ENCODE measurements at places on chromosomes 1 and 21.

DNA sequence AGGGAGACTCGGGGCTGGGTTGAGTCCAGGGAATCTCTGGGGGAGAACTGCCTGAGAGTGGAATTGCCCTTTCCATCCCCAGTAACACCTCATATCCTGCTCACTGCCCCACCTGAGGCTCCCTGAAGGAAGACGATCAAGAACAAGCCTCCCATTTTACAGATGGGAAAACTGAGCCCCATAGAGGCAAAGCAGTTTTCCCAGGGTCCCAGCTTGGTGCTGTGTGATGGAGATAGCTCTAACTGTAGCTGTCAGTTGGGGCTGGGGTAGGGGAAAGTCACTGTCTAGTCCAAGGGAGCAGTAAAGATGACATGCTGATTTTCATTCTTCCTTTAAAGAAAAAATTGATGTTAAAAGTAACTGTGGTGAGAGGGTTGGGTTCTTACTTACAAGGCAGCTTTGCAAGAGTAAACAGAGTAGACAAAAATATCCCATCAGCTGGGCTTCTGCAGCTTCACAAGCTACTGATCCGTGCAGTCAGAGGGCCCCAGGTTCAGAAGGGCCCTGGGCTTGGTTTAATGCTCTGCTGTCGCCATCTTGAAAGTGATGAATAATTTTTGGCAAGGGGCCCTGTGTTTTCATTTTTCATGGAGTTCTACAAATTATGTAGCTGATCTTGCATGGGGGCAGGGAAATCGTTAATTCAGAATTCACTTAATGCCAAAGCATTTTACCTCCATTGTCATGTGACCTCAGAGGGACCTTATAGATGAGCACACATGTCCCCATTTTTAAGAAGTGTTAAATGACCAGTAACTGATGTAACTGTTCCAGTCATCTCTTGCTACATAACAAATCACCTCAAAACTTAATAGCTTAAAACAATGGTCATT lies 17.6 kb upstream of the TNFRSF1B start:
- DNase-seq, result no peak

DNA sequence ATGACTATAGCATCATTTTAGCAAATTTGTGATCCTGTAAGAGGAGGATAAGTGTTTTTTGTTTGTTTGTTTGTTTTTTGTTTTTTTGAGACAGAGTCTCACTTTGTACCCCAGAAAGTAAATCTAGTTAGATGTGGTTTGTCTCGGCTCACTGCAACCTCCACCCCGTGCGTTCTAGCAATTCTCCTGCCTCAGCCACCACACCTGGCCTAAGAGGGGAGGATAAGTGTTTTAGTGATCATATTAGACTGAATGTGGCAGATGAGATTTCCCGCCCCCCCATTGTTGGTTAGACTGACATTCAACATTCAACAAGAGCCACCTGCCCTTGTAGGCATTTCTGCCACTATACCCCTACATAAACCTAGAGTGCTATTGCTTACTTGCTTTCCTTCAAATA lies 98.5 kb downstream of the OSBPL9 start:
- no peak for DNase-seq

DNA sequence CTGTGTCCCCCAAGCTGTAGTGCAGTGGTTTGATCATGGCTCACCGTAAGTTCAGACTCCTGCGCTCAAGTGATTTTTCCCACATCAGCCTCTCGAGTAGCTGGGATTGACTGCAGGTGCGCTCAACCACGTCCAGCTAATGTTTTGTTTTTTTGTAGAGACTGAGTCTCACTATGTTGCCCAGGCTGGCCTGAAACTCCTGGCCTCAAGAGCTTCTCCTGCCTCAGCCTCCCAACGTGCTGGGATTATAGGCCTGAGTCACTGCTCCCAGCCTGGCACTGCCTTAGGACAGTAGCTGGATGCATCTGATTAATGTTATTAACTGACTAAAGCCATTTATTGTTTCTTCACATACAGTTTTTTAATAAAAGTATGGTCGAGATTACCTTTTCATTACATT lies 40.2 kb downstream of the RNF11 start:
- DNase-seq, result no peak

DNA sequence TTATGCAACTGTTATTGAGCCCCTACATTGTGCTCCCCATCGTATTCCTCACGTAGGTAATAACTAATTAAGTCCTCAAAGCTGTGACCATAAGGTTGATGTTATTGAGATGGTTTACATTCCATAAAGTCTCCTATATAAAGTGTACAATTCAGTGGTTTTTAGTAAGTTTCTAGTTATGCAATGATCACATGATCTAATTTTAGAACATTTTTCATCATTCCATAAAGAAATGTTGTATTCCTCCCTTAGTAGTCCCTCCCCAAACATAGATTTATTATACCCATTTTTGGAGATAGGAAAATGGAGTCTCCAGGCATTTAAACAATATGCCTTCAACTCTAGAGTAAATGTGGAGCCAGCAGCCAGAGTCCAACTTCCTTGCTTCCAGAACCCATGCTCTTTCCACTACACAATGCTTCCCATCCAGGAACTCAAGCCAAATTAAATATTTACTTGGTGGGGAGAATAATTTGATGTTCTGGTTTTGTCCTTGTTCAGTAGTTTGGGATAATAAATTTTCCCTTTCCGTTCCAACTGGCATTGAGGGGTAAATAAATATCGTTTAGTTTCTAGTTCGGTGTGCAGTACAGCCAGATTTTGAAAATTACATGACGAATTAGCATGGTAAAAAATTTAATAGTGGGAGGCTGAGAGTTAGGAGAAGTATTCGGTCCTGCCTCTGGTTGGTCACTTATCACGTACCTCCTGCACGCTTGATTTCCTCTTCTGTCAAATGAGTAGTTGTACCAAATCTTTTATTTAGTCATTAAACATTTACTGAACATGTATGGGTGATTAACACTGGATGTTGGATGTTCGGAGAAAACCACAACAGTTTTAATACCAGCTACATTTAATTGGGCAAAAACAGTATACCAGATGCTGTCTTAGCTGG lies 66.3 kb downstream of the CACHD1 start:
- no peak for DNase-seq

GRCh38 chr1:8011016-8011415 lies 15.1 kb downstream of the ERRFI1 start:
- no peak for DNase-seq

GRCh38 chr1:29245876-29246275 lies 9.6 kb downstream of the PTPRU start:
- DNase-seq, result no peak

GRCh38 chr1:161872506-161872905 lies 106.4 kb downstream of the ATF6 start:
- no peak for DNase-seq

GRCh38 chr21:9767592-9768375 lies 753.6 kb upstream of the TPTE start:
- no peak for DNase-seq

DNA sequence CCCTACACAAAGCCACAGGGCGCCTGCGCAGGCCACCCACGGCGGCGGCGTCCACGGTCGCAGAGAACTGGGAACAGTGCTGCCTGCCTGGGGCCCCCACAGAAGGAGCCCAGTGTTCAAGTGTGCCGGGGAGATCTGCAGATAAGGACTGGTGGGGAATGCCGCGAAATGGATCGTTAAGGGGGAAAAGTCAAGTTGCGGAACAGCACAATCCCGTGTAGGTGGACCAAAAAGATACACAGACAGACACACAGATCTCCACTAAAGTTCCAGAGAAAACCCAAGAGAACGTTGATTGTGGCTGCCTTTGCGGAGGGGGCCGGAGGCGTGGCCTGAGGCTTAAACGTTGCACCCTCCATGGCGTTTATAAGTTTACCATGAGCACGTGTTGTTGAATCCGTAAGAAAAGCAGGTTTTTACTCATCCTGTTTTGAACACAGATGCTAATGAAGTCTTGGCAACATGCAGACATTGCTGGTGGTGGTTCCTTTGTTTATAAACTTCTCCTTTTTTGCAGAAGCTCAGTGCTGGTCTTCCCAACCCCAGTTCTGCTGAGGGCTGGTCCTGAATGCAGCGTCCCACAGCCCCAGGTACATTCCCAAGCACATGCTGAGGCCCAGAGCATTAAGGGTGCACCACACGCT lies 4.1 kb downstream of the SPATC1L start:
- DNase-seq, result no peak

DNA sequence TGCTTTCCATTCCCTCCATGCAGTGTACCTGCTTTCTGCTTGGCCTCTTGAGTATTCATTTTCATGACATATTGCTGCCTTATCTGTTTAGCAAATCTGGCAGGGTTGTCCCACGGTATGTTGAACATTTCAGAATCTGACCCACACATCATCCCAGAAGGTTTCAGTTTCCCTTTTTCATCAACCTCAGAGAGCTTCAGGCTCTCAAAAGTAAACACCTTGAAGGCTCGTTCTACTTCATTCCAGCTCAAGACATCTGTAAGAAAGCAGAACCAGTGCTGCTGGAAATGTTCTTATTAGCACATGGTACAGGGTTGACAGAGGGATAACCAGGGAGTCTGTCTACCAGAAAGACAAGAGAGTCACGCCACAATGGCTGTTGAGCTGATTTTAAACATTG lies 103.6 kb downstream of the SPAG17 start:
- DNase-seq, result no peak

DNA sequence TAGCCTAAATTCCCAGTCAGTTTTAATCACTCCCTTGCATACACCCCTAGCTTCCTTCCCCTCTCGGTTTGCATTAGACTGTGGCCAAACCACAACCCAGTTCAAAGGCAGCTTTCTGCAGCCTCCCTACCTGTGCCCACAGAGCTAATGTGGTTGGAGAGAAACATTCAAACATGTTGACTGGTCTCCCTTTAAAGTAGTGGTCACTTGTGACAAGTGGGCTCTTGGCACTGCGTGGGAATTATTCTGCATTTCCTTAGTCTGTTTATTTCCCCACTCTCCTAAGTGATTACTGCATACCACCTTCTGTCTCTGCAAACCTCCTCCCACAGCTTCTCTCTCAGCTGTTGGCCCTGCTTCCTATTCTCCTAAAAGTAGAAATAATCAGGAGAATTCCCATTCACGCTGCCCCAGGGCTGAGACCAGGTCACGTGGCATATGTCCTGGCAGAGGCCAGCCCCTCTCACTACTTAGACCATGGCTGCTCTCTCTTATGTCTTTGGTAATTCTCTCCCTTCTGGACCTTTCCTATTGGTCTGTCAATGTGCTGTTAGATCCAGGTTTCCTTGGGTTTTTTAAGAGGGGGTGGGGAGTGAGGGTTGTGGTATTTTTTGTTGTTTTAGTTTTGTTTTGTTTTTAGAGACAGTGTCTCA lies 38.4 kb upstream of the CD101 start:
- DNase-seq, result no peak

DNA sequence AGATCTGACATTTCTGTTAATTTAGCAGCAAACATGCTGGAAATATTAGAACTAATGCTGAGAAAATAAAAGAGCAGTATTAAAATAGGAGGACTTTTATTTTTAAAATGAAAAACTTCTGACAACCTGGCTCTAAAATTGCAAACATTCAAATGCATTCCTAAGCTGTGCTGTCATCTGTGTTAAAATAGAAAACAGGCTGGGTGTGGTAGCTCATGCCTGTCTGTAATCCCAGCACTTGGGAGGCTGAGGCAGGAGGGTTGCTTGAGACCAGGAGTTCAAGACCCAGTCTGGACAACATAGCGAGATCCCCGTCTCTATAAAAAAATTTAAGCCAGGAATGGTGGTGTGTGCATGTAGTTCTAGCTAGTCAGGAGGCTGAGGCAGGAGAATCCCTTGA lies 44.6 kb downstream of the MIGA1 start:
- no peak for DNase-seq

DNA sequence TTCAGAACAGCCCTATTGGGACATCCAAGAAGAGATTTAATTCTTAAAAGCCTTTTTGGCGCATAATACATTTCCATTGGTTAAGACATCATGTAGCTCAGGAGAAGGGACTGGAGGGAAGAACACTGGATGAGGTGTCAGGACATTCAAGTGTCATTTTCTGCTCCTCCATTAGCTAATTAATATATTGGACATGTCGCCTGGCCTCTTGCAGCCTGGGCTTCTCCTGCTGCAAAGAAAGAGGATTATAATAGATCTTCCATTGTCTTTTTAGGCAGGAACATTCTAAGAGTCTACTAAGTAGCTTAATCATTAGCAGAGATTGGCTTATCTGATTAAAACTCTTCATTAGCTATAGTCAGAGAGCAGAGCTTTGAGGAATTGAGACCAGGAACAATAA lies 151.7 kb upstream of the COA6 start:
- DNase-seq, result peak; percentile 78

GRCh38 chr1:232380596-232380995 lies 249.3 kb downstream of the SIPA1L2 start:
- DNase-seq, result no peak

GRCh38 chr1:15451014-15451722 lies 5.4 kb upstream of the CELA2A start:
- no peak for DNase-seq

- DNase-seq, result no peak
These were observed 3.0 kb upstream of the SPATC1L start for GRCh38 chr21:46187261-46187660.

GRCh38 chr1:246678816-246679793 lies 45.1 kb upstream of the SCCPDH start:
- no peak for DNase-seq
